ENCODE measurements at places on chromosomes 5 and 9.
A peak's percentile ranks its signal among the peaks of the same experiment; 100 is the strongest.

DNA sequence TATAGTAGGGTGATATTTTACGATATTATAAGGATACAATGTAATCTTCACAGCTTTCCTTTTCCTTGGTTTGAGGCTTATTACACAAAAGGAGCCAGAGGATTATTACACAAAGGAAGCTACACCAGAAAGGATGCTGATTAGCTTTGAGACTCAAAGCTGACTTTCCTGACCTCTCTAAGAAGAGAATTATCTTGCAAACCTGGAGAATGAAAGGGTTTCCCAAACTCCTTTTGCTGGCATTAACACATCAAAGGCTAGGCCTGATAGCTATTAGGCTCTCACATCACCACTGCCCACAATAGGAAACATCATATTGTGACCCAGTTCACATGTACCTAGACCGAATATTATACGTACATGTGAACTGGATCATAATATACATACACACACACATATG is 34.2 kb upstream of the CHD1 start:
- no peak for DNase-seq

DNA sequence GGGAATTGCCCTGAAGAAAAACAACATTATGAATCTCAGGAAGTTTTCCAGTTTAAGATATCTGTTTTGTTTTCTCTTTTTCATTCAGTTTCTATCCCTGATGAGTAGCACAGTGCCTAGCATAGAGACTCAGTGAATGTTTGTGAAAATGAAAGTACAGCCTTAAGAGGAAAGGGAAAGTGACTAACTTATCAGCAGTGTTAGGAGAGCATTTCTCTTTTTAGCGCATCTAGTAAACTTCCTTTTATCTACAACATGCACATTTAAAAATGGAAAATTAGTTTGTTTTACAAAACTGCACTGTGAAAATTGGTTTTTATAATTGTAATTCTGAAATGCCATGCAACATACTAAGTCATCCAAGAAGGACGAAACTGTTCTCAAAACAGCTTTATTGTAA is 110.8 kb downstream of the SMARCA2 start:
- DNase-seq: no peak

- peak; percentile 35 for DNase-seq
Observed at GRCh38 chr9:128723352-128723865, 518 bp downstream of the ZDHHC12 start.

DNA sequence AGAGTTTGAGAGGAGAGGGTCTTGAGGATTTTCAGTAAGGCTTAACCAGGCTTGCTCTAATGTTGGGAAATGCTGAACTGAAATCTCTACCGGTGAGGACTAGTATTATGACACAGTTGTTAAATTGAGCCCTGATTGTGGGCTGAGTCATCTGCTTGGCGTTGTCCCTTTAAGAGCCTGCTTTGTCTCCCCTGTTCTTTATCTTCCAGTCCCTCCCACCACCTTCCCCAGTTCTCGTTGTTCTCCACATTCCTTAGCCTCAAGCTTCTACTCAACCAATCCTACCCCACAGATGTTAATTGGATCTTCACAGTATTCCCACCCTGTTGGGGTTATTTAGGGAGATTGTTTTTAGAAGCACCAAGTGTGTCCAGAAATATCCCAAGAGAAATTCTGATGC is 57.6 kb downstream of the ANKRD55 start:
- peak; percentile 80 for DNase-seq

GRCh38 chr5:144800169-144800568 is 629.5 kb downstream of the KCTD16 start:
- DNase-seq: no peak
